HS-5 (cell line): ENCODE measurements at places on chromosomes 11 and 22.

DNA sequence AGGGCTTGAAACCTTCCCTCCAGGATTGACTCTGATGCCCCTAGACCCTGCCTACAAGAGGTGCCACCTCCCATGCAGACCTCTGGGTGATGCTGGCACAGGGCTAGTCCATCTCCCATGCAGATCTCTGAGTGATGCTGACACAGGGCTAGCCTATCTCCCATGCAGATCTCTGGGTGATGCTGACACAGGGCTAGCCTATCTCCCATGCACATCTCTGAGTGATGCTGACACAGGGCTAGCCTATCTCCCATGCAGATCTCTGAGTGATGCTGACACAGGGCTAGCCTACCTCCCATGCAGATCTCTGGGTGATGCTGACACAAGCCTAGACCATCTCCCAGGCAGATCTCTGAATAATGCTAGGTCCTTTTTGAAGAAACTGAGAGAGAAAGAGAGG is 321.7 kb downstream of the NTM start:
- DNase-seq: no peak

- DNase-seq: no peak
Measured at GRCh38 chr11:2264366-2265053, 5.9 kb downstream of the ASCL2 start.

DNA sequence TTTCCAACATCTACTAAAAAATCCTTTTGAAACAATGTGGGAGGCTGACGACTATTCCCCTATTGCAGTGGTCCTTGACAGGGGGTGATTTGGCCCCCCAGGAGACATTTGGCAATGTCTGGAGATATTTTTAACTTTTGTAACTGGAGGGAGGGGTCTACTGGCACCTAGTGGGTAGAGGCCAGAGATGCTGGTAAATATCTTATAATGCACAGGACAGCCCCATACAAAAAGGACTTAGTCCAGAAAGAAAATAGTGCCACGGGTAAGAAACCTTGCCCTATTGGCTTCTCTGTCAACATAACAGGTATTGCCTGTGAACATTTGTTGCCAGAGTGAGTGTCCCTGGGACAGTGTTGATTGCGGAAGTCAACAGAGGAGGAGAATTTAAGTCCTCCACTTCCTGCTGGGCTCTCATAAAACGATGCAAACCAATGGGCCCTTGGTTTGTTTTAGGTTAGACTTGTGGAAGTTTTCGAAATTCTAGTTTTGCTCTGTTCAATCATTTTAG is 101.6 kb downstream of the MAML2 start:
- no peak for DNase-seq

DNA sequence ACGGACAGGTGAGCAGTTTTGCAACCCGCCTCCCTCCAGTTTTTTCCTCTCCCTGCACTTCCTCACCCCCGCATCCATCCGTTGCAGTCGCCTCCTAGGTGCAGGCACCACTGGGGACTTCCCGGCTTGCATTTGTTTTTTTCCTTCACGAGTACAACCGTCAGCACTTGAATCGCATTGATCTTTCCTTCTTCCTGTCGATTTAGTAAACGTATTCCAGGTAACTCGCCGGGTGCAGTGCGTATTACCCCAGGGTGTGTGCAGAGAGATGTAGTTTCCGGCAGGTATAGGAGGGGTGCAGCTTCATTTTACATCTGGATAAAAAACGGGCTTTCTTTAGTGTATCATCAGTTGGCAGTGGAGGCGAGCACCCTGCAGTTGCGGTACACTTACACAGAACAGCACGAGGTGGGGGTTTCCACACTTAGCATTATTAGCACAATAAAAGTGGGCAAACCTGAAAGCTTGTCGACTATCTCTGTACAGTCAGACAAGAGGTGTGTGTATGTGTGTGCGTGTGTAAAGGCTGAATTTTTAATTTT is at the start of gene SORL1-AS1:
SORL1-AS1 (minus strand) TSS at position 359 of the 542 bp plus-strand sequence.
- DNase-seq: no peak
